NCI-H1436 treated with DMSO at 0.1 percent for 48 hours (cell line): ENCODE measurements at places on chromosomes 2 and 18.

GRCh38 chr2:46170026-46170425 lies 127.2 kb upstream of the EPAS1 start:
- DNase-seq: no peak

- DNase-seq: no peak
Observed at GRCh38 chr18:55585920-55586561, 2.0 kb downstream of the TCF4 start.

- no peak for DNase-seq
Observed at GRCh38 chr2:176291809-176292283, 22.6 kb downstream of the MTX2 start.

GRCh38 chr2:104772996-104773395 lies 80.9 kb upstream of the POU3F3 start:
- no peak for DNase-seq

DNA sequence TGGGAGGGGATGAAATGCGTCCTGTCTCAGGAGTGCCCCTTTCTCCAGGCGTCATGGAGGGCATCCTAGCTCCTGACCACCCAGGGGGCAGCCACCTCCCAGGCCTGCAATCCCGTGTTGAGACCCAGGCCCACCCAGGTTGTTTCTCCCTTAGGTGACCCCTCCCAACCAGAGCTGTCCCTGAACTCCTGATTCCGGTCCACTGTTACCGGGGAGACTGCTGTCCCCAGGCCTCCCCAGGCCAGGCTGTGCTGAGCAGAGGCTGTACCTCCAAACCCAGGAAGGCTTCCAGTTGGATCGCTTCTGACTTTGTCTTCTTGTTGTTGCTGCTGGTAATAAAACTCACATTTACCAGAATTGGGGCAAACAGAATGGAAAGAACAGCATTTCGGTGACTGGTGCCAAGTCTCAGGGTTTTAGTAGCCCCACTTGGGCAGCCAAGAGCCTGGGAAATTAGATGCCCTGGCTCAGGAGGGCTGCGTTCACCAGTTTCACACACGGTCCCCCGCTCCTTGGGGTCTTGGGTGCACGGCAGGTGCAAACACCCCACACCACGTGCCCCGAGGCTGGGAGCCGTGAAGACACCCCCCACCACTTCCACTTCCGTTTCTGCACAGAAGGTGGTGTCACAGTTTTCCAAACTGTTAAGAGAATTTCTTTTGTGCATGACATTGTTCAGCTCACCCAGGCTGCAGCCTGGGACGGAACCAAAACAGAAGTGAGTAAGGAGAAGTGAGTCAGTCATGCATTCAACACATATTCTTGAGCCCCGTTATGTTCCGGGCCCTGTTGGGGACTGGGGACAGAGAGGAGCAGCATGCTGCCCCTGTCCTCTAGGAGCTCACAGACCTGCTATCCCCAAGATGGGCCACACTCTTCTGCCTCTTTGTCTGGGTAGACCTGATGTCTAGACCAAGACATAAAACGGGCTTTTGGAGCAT lies 29.4 kb downstream of the ITM2C start:
- no peak for DNase-seq

DNA sequence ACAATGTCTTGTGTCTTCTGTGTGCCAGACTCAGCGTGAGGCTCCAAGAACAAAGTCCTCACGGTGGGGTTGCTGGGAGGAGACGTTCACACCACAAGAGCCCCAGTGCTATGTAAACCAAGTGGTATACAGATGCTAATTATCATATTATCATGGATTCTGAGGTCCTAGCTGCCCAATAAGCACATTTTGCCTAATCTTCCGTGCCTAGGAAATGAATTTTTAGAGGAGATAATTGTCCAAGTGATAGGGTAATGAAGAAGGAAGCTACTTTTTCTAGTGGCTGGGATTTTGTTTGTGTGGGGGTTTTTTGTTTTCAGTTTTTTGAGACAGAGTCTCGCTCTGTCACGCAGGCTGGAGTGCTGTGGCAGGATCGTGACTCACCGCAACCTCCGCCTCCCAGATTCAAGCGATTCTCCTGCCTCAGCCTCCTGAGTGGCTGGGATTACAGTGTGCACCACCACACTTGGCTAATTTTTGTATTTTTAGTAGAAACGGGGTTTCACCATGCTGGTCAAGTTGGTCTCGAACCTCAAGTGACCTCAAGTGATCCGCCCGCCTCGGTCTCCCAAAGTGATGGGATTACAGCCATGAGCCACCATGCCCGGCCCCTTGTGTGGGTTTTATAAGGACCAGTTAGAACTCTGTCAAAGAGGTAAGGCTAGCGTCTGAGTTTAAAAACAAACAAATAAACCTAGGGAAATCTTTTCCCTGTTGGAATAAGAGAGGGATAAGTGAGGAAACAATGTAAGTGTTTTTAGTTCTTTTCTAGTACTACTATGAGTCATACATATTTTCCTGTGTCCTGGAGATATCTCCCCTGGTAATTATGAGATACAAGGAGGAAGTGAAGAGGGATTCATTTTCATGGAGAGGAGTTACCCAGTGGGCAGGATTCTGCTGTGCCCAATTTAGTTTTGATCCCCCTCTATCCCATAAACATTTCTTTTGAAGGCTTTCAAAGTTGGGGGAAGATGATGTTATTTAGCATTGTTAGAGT lies 9.5 kb upstream of the SMAD7 start:
- DNase-seq: no peak

GRCh38 chr18:63539904-63540510 lies 2.2 kb upstream of the SERPINB12 start:
- DNase-seq: no peak

DNA sequence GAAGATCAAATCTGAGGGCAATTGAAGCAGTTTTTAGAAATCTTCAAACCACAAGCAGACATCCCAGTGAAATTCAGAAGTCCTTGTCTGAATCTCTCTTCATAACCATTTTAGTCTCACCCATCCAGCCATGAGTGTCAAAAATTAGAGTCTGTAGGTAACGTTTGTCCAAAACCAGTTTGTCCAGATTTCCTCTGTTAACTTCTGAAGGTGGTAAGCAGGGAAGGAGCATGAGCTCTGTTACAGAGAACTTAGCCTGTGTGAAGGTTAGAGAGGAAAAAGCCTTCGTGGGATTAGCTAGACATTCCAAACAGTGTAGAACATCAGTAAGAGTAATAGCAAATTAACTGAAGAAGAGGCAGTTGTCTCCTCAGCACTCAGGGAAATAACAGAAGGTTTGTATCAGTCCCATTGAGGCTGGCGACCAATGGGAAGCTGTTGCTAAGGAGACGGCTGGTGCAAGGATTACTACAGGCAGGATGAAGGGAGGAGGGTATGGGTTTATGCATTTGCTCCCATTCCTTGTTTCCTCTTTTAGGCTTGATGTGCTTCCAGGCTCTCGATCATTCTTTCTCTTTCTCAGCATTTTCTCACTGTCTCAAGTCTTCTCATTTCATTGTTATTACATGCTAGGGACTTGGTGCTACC lies 8.7 kb upstream of the GPR155 start:
- no peak for DNase-seq

GRCh38 chr2:48528431-48528830 lies 1.5 kb upstream of the STON1 start:
- DNase-seq: no peak

GRCh38 chr2:210536973-210537650 lies 19.3 kb upstream of the CPS1 start:
- no peak for DNase-seq

- DNase-seq: no peak
Observed at GRCh38 chr2:95264624-95265023, 9.6 kb upstream of the PROM2 start.

DNA sequence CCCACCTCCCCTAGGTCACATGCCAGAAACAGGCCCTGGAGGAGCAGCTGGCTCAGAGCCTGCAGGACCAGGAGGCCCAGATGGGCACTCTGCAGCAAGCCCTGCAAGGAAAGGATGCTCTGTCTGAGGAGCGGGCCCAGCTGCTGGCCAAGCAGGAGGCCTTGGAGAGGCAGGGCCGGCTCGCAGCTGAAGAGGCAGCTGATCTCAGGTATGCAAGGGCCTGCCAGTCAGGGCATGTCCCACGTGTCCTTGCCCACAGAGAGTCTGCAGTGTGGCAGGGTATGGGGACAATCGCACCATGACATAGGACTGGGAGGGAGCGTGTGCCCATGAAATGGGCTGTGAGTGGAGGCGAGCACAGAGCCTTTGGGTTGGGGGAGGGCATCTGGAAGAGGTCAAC lies 39.9 kb downstream of the CROCC2 start:
- no peak for DNase-seq

- DNase-seq: no peak
Observed at GRCh38 chr18:61352059-61352458, 18.8 kb downstream of the CDH20 start.

DNA sequence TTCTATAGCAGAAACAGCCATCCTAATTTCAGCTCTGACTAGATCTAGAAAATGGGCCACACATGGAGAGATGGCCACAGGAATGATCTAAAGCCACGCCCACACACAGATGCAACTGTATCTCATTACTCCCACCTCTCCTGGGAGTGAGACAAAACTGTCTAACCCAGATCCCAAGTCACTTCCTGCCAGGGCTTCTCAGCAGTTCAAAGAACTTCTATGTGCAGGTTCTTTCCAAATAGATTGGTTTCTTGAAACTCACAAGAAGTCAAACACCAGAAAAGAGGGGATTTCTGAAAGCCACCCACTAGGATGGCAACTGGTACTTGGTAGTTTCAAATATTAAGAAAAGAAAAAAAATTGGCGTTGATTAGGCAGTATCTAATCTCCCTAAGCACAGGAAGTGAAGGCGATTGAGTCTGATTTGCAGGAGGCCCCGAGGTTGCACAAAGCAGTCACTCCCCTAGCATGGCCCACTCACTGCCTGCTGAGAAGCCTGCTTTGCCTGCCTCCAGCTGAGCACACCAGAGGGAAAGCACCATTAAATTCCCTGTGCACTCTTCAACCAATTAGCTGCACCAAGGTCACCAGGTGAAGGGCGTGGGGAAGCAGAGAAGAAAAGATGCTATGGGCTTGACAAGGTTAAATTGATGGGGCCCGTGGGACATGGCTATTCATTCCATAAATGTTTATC lies 51.1 kb downstream of the PAPOLG start:
- no peak for DNase-seq

DNA sequence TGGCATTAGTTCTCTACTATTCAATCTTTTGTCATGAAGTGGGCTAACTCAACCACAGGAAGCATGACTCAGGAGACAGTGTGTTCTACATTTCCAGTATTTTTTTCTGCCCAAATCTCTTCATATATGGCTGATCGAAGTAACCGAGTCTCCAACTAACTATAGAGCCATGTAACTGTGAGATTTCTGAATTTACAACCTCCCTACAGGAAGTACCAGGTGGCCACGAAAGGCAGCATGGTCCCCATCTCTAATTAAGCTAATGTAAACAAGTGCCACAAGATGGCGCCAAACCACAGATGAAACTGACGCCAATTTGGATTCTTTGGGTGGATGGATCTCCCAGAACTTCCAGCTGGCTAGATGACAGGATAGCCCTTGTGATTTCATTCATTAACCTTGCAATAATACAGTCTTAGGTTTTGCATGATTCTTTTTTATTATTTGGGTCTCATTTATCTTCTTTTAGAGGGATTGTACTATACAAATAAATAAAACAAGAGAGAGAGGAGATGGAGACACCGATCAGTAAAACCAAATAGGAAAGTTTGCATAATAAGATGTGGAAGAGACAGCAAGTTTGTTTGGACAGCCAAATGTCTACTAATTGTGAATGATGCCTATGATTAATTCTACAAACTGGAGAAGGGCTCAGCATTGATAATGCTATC lies 18.3 kb upstream of the ARHGAP15 start:
- DNase-seq: no peak

DNA sequence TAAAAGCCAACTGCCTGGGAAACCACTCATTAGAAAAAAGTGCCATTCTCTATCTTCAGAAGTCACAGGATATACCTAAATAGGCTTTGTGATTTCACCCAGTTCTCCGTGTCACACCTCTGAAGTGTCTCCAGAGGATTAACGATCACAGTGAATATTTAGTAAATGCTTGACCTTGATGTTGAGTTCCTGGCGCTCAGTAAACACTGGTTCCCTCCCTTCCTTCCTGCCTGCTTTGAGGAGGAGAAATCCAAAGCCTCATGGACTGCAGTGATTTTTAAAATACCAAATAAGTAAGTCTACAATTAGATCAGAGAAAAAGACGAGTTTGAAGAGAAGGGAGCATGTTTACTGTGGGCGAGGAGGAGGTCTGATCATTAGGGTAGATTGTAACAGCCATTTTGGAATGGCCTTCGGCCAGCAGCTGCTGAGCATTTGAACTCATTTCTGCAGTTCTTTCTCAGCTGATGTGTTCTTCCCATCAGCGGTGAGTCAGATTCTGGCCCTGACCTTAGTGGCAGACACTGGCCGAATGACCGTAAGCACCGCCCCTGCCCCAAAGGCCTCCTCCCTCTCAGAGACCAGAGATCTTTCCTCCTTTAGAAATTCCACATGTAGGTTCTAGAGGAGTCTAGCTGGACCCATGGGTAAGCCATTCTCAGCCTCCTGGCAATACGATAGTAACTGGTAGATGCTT lies 62.1 kb upstream of the SLC16A14 start:
- no peak for DNase-seq

DNA sequence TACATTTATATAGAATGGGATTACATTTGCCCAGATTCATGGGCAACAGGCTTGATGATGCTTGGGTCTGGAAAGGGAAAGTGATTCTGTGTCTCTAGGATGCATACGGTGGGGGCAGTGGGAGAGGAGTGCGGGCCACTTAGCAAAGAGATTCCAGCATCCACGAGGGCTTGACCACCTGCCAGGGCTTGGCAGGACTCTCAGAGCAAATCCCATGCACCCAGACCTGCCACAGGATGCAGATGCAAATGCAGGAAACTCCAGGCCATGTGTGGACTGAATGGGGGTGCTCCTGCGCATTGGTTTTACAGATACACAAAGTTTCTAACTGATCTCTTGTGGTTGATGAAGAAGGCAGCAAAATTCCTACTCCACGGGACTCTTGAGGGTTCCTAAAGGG lies 334.7 kb downstream of the CYRIA start:
- DNase-seq: no peak

- no peak for DNase-seq
Observed at GRCh38 chr18:78367996-78368395, 611.6 kb upstream of the SALL3 start.

GRCh38 chr2:159995038-159995437 lies 67.4 kb downstream of the PLA2R1 start:
- DNase-seq: no peak

GRCh38 chr2:1796232-1796930 lies 52.1 kb upstream of the PXDN start:
- no peak for DNase-seq

DNA sequence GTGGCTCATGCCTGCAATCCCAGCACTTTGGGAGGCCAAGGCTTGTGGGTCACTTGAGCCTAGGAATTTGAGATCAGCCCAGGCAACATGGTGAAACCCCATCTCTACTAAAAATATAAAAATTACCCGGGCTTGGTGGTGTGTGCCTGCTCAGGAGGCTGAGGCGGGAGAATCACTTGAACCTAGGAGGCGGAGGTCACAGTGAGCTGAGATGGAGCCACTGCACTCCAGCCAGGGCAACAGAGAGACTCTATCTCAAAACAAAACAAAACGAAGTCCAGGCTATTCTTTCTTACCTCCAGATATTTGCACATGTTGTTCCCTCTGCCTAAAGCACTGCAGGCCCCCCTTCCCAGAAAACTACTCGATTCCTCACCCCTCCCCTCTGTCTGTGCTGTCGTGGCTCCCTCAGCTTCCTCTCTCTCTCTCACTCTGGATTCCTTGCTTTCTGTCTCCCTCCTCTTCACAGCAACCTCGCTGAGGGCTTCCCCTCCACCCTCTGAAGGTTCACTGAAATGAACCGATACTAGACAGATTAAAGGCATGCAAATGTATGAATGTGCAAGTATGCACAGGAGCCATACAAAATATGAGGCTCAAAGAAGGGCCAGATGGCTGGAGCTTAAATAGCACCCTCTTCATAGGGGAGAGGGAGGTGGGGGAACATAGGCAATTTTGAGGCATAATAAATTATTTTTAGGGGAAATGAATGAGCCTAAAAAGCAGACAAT lies 18.5 kb downstream of the TMEM177 start:
- no peak for DNase-seq
